Esophagus muscularis mucosa (tissue), 4 donors: ENCODE measurements at places on chromosomes 6 and 20. TPM values are rescaled to one million over a fixed set of nuclear protein-coding genes. Genes with fewer than 3 reads are reported as not detected.

The EYA4 gene
- total RNA-seq: 2.9 TPM

The LINC00237 gene
- total RNA-seq: not detected

The ZNF165 gene
- 0.83 TPM for total RNA-seq

The HNF4A gene
- not detected for total RNA-seq

The TP53TG5 gene
- 2.1 TPM for total RNA-seq

The NFATC2 gene
- total RNA-seq: 15.6 TPM

The ENPP1 gene
- 17.7 TPM for total RNA-seq

The BPIFB4 gene
- total RNA-seq: not detected

The PLA2G7 gene
- 0.26 TPM for total RNA-seq

The DTNBP1 gene
- 26.4 TPM for total RNA-seq

The KCNQ5 gene
- total RNA-seq: 2.2 TPM

The TCP11 gene
- 0.83 TPM for total RNA-seq

The C6orf132 gene
- 2.1 TPM for total RNA-seq

The EYA2 gene
- 5.9 TPM for total RNA-seq

The OPRL1 gene
- 1.4 TPM for total RNA-seq

The SYNJ2 gene
- total RNA-seq: 17.0 TPM

The FAM229B gene
- total RNA-seq: 12.0 TPM

The TM9SF4 gene
- 34.4 TPM for total RNA-seq

The DEK gene
- total RNA-seq: 134 TPM

The ME1 gene
- total RNA-seq: 18.1 TPM

The SLC4A11 gene
- total RNA-seq: not detected

The LAMA2 gene
- total RNA-seq: 123 TPM

The DPPA5 gene
- total RNA-seq: not detected

The GABRR1 gene
- not detected for total RNA-seq

The DLL1 gene
- total RNA-seq: 7.1 TPM

The IRF4 gene
- total RNA-seq: 3.6 TPM

The GCM1 gene
- not detected for total RNA-seq
